ENCODE measurements at places on chromosomes 6 and 20.

- no peak for DNase-seq
Observed at GRCh38 chr6:2108700-2109306, 136.6 kb downstream of the GMDS start.

GRCh38 chr20:25281541-25281991, 33.7 kb downstream of the PYGB start:
- DNase-seq = no peak

GRCh38 chr6:141050471-141050870, 1082.3 kb upstream of the GJE1 start:
- no peak for DNase-seq

- no peak for DNase-seq
Observed at GRCh38 chr6:43800746-43801494, 30.9 kb downstream of the VEGFA start.

GRCh38 chr6:124393536-124393935, 568.7 kb upstream of the RNF217 start:
- no peak for DNase-seq

- DNase-seq = no peak
Observed at GRCh38 chr6:5531853-5532375, 270.6 kb downstream of the FARS2 start.

DNA sequence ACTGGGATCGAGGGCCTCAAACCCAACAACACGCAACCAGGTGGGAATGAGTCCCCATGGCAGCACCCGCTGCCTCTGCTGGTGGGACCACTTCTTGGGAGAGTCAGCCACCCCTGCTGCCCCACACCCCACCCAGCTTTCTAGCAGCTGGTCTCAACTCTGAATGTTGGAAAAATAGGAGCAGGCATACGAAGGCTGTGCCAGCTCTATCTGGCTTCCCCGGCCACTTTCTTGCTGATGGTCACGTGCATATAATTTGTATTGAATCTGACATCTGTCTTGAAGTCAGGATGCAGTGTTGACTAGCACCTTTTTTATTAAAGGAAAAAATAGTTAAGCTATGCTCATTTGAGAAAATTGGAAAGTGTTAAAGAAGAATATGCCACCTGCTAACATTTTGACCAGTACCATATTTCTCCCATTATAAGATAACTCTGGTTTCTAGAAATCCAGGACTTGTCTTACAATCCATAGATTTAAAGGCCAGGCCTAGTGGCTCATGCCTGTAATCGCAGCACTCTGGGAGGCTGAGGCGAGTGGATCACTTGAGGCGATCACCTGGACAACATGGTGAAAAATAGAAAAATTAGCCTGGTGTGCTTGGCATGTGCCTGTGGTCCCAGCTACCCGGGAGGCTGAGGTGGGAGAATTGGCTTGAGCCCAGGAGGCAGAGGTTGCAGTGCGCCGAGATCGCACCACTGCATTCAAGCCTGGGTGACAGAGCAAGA, 26.9 kb upstream of the MAPRE1 start:
- no peak for DNase-seq

DNA sequence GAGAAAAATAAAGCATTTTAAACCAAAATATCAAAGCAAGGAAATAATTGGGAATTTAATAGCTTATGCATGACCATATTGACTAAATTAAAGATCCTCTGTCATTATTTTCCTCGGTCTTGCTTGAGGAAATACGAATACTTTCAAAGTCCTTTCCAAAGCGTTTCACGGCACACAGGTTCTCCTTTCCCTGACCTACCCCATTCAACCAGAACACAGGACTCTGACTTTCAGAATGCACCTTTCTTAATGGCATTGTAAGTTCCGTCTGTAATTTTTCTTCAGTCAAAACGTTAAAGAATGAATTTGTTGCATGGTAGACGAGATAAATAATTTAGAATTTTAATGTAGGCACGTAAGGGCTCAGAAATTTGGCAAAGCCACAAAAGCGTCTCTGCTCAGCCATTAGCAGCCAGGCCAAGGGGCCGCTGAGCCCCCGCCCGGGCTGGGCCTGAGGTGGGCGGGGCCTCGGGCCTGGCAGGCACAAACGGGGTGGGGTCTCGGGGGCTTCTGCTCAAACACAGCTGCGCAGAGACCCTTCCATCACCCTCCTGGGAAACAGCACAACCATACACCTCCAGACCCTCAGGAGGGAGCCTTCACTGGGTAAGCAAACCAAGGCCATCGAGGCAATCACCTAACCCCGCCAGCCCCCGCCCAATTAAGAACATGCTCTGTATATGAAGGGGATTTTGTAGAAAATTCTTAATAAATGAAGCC, 3.4 kb downstream of the NEDD9 start:
- DNase-seq = no peak

GRCh38 chr6:93176070-93176469, 243.3 kb downstream of the EPHA7 start:
- DNase-seq = no peak

GRCh38 chr20:36847009-36847709, 28.8 kb upstream of the TLDC2 start:
- DNase-seq = peak; percentile 57

DNA sequence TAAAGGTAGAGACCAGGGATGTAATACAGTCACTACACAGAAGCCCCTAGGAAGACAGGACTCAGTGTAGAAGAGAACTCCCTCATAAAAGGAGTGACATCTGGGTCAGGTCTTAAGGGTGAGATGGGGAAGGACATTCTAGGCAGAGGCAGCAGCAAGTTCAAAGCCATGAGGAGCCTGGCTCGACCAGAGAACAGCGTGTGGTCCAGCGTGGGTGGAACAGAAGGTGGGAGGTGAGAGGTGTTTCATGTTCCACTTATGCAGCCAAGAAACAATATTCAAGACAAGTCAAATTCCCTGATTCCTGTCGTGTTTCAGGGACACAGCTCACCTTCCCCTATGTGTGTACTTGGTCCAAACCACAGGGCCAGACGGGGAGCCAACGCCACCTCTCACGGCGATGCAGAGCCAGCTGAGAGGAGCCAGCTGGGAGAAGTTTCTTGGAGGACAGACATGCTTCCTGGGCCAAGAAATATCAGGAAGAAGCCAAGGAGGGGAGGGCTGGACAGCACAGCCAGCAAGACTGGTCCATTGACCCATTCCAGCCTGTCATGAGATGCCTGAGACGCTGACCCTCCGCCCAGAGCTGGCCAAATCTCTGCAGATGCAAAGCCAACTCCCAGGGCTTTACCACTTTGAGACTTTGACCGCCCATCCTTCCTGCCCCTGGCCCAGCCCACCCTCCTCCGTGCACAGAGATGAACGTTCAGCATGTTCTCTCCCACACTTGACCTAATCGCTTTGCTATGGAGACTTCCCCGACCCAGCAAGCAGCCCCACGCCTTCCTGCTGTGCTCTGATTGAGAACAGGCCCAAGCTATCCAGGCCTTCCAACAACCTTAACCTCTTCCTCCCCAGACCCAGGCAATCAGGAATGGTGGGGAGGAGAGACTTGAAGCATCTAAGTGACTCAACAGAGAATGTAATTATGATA, 113.8 kb downstream of the PRND start:
- DNase-seq = no peak

DNA sequence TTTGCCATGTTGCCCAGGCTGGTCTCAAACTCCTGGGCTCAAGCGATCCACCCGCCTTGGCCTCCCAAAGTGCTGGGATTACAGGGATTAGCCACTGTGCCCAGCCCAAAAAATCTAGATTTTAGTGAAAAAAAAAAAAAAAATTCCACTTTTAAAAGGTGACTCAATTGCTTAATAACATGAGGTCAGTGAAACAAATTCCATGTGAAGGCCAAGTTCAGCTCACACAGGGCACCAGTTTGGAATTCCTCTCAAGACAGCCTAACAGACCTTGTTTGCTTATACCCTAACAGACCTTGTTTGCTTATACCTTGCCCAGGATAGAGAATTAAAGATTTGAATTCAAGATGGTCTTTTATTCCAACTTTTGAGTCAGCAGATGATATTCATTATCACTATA, 5.1 kb downstream of the RRBP1 start:
- no peak for DNase-seq

DNA sequence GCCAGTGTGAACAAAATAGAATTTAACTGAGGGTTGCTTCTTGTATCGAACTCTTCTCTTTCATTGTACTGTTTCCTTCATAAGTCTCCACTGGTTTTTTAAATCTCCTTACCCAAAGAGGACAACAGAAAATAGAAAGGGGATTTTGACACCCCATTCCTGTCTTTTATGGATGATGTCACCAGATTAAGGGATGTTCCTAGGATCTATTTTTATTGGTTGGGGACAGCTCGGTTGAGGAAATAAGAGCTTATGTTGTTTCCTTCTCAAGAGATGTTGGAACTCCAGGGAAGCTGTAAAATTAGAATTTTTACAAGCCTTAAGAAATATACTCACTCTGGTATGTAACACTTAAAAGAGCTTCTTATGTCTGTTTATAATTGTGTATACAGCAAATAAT, 171.5 kb downstream of the PHF3 start:
- DNase-seq = no peak

- DNase-seq = no peak
Observed at GRCh38 chr20:14617123-14617522, 279.7 kb upstream of the FLRT3 start.

Measured in hippocampal formation (tissue), 2 donors.